ENCODE measurements at places on chromosomes 16 and 17.

GRCh38 chr17:59669411-59669810 lies 37.8 kb downstream of the PTRH2 start:
- no peak for DNase-seq

GRCh38 chr16:8614435-8615029 lies 7.0 kb upstream of the METTL22 start:
- DNase-seq, result no peak

GRCh38 chr16:88533932-88534637 lies 36.1 kb upstream of the ZC3H18 start:
- DNase-seq, result peak; percentile 90

DNA sequence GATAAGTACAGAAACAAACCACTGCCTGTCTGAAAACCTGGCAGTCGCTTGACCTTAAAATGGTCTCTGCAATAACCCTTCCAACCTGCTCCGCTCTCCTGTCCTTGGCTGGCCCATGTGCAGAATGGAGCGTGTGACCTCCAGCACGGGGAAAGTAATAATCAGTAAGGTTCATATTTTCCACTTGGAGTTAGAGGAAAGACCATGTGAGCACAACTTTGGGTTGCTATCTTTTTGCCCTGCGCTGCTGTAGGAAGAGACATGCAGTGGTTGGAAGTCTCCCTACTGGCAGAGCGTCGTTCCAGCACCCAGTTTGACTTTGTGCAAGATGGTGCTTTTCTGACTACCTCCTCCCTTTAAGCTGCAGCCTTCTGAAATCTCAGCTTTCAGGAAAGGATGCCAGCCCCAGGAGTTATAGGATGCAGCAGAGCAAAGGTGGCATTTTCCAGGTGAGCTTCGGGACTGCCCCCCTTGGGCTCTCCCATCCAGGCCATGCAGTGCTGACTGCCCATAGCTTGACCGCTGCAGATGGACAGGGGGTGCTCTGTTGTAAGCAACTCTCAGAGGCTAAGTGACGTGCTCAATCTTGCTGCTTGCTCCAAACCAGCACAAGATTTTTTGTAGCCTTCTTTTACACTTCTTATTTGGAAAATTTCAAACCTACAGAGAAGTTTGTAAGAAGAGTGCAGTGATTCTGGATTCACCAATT lies 110.7 kb upstream of the NOL11 start:
- DNase-seq, result no peak

- DNase-seq, result peak; percentile 44
Observed at GRCh38 chr17:64442541-64442971, 6.4 kb upstream of the MILR1 start.

GRCh38 chr17:48770954-48771353 lies 42.4 kb upstream of the HOXB13 start:
- DNase-seq, result no peak

DNA sequence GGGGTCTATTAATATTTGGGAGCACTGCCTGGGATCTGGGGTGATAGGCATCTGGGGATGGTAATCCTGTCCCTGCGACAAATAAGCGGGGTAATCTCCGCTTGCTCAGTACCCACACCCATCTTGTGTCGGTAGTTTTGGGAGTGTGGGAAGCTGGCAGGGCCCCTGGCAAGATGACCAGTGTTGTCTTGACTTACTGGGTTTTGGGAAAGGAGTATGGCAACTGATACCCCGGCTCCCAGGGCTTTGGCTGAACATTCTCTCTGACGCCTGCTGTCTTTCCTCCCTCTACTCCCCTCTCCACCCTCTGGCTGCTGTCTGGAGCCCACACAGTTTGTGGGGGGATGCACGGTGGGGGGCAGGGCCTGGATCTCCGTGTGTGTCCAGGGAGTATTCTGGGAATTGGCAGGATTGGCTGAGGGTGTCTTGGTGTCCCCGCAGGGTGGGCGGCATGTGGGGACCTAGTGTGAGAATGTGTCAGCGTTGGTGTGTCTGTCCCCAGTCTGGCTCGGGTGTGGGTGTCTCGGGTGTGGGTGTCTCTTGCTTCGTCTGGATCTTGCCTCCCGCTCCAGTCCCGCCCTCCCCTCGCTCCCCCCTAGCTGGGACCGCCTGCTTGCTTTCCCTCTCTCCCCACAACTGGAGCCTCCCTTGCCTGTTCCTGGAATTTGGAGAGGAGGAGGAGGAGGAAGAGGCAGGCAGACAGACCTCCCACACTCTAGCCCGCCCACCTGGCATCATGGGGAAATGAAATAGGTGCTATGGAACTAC lies 12.0 kb downstream of the RARA start:
- peak; percentile 85 for DNase-seq

GRCh38 chr16:29809031-29809747 lies 2.8 kb upstream of the PRRT2 start:
- no peak for DNase-seq

DNA sequence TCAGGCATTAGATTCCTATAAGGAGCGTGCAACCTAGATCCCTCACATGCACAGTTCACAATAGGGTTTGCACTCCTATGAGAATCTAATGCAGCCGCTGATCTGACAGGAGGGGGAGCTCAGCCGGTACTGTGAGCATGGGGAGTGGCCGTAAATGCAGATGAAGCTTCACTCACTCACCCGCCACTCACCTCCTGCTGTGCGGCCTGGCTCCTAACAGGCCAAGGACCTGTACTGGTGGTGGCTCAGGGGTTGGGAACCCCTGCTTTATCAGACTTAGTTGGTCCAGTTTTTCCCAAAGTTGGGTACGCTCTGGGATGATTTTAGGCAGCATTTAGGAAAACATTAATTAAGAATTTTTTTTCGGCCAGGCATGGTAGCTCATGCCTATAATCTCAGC lies 103.8 kb downstream of the MARF1 start:
- no peak for DNase-seq

DNA sequence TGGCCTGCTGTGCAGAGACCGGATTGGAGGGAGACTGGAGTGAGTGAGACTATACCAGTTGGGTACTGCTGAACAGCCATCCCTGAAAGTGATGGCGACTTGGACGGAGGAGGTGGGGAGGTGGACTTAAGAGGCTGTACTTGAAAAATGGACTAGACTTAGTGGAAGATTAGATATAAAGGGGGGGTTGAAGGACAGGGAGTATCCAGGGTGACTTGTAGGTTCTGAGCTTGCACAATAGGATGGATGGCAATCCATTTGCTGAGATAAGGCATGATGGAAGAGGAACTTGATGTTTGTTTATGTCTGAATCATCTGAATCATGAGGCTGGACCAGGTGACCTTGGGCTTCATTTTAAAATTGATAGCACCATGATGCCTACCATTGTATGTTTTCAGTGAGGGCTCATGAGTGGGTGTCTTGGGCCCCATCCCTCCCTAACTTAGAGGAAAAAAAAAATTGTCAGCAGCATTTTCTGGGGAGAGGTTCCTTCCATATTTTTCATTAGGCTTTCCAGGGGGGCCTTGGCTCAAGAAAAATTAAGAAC lies 41.2 kb downstream of the PRKCA start:
- no peak for DNase-seq

DNA sequence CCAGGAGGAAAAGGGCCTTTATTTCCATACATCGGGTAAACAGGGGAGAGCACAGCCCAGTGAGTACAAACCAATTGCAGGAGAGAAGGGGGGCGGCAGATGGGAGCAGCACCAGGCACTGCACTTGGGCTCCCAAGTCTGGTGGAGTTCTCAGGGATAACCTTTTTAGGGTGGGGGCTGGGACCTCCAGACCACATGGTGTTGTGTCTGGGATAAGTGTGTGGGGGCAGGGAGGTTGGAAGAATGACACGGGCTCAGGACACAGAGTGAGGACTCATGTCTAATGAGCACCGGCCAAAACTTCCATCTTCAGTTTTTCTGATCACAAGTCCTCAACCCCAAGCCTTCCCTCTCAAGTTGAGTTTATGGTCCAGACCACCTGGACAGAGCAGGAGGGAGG lies 30.6 kb downstream of the PIPOX start:
- no peak for DNase-seq

GRCh38 chr16:28103516-28104170 lies 40.1 kb upstream of the GSG1L start:
- DNase-seq, result no peak

DNA sequence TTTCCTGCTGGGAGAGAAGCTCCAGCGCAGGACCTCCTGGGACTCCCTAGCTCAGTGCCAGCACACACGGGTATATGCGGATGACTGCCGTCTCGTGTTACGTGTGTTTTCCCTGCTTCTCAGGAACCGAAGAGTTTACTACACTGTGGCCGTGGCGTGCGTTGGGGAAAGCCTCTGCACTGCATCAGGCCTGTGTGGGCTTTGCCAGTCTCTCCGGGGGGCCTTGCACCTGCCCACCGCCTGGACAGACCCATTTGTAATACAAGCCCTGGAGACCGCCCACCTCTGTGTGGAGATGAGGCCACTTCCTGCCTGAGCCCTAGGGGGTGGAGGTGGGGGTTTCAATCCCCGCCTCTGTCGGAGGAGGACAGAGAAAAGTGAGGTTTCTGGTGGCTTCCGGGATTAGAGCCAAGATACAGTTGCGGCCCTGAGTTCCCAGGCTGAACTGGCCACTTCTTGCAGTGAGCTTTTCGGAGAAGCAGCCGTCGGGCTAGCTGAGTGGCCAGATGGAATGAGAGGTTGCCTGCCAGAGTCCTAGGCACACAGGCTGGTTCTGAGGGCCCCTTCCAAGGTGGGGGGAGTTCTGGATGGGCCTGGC lies 43.4 kb upstream of the GSE1 start:
- peak; percentile 50 for DNase-seq

- DNase-seq, result peak; percentile 84
Observed at GRCh38 chr17:83058266-83058798, 21.1 kb upstream of the METRNL start.

GRCh38 chr17:50125420-50125997 lies 4.5 kb downstream of the SAMD14 start:
- no peak for DNase-seq

Data from Right ventricle myocardium superior (tissue), 1 donor.